ENCODE measurements at places on chromosomes 13 and 19.

- DNase-seq, result peak; percentile 80
Measured at GRCh38 chr19:39738814-39739213, 985 bp upstream of the CLC start.

- DNase-seq, result no peak
Measured at GRCh38 chr19:10374931-10375330, 5.4 kb downstream of the TYK2 start.

- peak; percentile 93 for DNase-seq
Measured at GRCh38 chr19:33124207-33125098, 7.5 kb upstream of the WDR88 start.

DNA sequence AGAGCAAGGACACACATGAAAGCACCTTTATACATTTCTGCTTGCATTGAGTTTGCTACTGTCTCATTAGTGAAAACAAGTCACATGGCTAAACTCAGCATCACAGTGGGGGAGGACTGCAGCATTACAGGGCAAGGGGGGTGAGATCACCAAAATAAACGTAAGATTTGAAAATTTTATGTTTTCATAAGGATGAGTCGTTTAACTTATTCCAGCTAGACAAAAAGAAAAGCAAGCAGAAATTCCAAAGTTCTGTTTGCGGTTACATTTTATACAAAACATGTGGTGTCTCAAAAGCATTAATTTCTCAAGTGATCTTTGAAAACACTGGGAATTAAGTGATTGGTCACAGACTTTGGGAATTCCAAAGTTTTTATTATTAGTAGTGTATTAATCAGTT, 261.4 kb upstream of the RXFP2 start:
- DNase-seq, result no peak

- no peak for DNase-seq
Measured at GRCh38 chr13:34941835-34942731, at the start of gene NBEA. Gene NBEA (plus strand): TSS chr13:34942270. CDS start chr13:34942821, 551 bp downstream.

- peak; percentile 90 for DNase-seq
Measured at GRCh38 chr13:95247852-95248251, 53.4 kb downstream of the ABCC4 start.

- DNase-seq, result no peak
Measured at GRCh38 chr13:53642306-53642705, 613.7 kb downstream of the OLFM4 start.

GRCh38 chr19:29294343-29294811, 81.4 kb upstream of the UQCRFS1 start:
- no peak for DNase-seq

DNA sequence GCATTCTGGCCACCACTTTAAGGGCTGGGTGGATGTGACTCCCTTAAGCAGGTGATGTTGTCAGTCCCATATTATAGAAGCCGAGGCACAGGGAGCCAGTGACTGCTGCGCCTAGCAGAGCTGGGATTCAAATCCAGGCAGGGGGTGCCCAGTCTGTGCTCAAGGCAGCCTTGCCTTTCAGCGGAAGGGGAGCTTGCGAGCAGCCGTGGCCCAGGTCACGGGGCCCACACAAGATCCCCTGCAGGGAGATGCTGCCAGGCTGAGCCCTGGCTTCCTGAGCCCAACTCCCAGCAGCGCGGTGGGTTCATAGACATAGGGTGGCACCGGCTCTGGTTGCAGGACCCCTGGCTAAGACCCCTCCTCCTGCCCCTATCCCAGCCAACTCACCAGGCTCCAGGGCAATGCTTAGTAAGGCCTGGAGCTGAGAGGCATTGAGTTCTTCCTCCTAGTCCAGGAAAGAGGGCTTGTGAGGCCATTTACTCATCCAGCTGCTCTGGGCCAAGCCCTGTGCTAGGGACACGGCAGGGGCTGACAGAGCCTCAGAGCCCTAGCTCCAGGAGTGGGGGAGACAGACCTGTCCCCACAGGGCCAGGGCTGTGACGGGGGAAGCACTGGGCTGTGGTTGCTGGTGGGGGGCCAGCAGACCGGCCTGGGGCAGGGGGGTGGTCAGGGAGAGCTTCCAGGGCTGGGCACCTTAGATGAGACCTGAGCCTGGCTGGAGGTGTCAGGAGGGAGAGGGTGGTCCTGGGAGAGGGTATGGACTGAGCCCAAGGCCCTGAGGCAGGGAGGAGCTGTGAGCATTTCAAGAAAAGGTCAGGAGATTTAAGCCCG, 9.6 kb downstream of the CAPN12 start:
- DNase-seq, result peak; percentile 38

- no peak for DNase-seq
Measured at GRCh38 chr13:52840066-52840465, 8.4 kb downstream of the PCDH8 start.

DNA sequence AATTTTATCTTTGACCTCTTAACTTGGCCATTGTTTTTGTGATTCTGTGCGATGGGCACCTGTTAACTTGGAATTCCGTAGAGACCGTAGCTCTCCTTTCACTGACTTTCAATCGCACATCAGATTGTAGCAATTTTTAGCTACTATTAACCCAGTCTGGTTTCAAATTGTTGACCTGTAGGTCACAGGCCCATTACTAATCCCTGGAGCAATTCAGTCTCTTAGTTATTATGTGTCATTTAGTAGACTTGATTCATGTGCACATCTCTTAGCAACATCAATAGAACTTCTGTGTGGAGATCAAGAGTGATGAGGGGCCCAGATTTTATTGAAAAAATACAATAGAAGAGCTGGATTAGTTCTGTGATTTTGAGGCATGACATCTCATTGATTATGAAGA, 549.6 kb upstream of the SLC10A2 start:
- DNase-seq, result no peak

GRCh38 chr19:13068085-13068846, 34.4 kb downstream of the LYL1 start:
- DNase-seq, result peak; percentile 24

DNA sequence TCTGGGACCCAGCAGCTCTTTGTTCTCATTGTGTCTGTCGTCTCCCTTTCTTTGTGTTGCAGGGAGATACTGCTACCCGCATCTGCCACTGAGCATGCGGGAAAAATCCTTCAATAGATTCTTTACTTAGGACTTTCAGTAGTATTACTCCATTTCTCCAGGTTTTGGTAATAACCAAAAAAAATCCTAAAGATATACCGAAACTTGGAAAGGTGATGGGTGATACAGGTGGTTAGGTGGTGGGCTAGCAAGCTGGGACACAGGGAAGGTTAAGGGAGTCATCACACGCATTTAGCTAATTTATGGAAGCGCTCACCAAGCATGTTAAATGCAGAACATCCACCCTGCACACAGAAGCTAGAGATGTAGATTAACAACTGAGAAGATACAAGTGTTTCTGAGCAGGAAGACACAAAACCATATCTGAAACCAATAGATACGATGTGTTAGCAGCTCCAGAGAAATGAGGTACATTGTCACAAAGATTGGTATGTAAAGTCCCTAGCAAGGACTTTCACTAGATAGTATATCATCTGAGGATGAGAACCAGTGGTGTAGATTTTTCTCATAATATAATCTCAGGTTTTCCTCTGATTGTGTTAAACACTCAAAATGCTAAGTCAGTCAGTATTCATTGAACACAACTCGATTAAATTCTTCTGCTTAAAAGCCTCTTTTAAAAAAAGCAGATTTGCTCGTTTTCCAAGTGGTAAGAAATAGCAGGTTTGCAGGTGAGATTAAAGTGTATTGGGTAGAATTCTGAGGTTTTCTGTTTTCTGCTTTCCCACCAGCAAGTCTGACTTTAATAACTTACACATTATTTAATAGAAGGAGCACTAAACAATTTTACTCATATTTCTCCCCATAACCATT, 1.2 kb upstream of the SLAIN1 start:
- peak; percentile 71 for DNase-seq

Measured in OCI-M1 (cell line).